ENCODE measurements at places on chromosomes 5 and 9. TPM values are rescaled to one million over a fixed set of nuclear protein-coding genes. Genes with fewer than 3 reads are reported as not detected.

STC2 gene
- polyA plus RNA-seq, result 2.9 TPM

SLC36A3 gene
- polyA plus RNA-seq, result not detected

WNT8A gene
- 0.19 TPM for polyA plus RNA-seq

PDE6A gene
- polyA plus RNA-seq, result 0.12 TPM

LCNL1 gene
- polyA plus RNA-seq, result 0.40 TPM

MCTP1 gene
- 4.3 TPM for polyA plus RNA-seq

PRR7 gene
- polyA plus RNA-seq, result 2.8 TPM

C9 gene
- 0.23 TPM for polyA plus RNA-seq

PCDHGA1 gene
- polyA plus RNA-seq, result 1.0 TPM

PIP5K1B gene
- 6.6 TPM for polyA plus RNA-seq

OGN gene
- 42.9 TPM for polyA plus RNA-seq

TNC gene
- 329 TPM for polyA plus RNA-seq

PLAC8L1 gene
- 1.1 TPM for polyA plus RNA-seq

SAXO1 gene
- polyA plus RNA-seq, result 0.09 TPM

C5orf15 gene
- 135 TPM for polyA plus RNA-seq

GABRG2 gene
- polyA plus RNA-seq, result 0.03 TPM

All from renal cortex interstitium (tissue), 15 donors.